ENCODE measurements at places on chromosomes 16 and 17. TPM values are rescaled to one million over a fixed set of nuclear protein-coding genes. Genes with fewer than 3 reads are reported as not detected.
A peak's percentile ranks its signal among the peaks of the same experiment; 100 is the strongest.

- no peak for DNase-seq
- no peak overlapping the region for H3K27ac ChIP-seq
- H3K36me3 ChIP-seq: no peaks in the 10 kb centered on the region
These were observed 45.5 kb downstream of the RBFOX1 start for GRCh38 chr16:7378024-7378695.

DNA sequence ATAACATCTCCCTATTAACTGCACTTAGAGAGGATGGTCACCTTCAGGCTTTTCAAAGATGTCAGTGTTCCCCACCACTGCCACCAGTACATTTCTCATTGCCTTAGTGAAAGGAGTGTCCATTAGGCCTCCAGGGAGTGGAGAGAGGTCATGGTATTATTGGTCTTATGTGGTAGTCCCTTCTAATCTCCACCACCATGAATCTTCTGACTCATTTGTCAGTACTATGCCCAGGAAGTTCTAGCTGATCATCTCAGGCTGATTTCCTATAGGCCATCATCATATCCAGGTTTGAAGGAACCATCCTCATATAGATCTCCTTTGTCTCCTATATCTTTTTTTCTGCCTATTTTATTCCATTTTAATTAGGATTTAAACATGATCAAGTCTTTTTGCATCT, 221.5 kb downstream of the CYB561 start:
- no peak overlapping the region for H3K27ac ChIP-seq
- H3K4me1 ChIP-seq: no peaks in the 10 kb centered on the region
- no peak for DNase-seq
- no peak overlapping the region for H3K4me3 ChIP-seq
- no peaks in the 10 kb centered on the region for H3K27me3 ChIP-seq

DNA sequence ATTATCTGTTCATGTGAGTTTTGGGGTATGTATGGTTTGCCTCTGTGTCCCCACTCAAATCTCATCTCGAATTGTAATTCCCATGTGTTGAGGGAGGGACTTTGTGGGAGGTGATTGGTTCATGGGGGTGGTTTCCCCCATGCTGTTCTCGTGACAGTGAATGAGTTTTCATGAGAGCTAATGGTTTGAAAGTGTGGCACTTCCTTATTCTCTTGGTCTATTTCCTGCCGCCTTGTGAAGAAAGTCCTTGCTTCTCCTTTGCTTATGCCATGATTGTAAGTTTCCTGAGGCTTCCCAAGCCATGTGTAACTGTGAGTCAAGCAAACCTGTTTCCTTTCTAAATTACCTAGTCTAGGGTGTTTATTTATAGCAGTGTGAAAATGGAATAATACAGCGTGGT, 128.1 kb upstream of the HS3ST4 start:
- no peaks in the 10 kb centered on the region for H3K27me3 ChIP-seq
- no peak overlapping the region for H3K4me3 ChIP-seq
- DNase-seq: no peak

GRCh38 chr17:47209499-47209898, 351 bp downstream of the MYL4 start:
- no peak for DNase-seq
- H3K4me1 ChIP-seq: peaks cover 14% of the 10 kb centered on the region
- H3K27me3 ChIP-seq: no peaks in the 10 kb centered on the region
- H3K27ac ChIP-seq: no peak overlapping the region

SMTNL2 gene
- not detected for total RNA-seq

GRCh38 chr16:15523092-15523541, 88.7 kb downstream of the BMERB1 start:
- H3K27me3 ChIP-seq: no peaks in the 10 kb centered on the region
- no peaks in the 10 kb centered on the region for H3K36me3 ChIP-seq
- no peak for DNase-seq
- no peak overlapping the region for H3K4me3 ChIP-seq

VMO1 gene
- 0.50 TPM for total RNA-seq

KRTAP1-1 gene
- not detected for total RNA-seq

- H3K27ac ChIP-seq: no peak overlapping the region
- peak; percentile 70 for DNase-seq
- H3K27me3 ChIP-seq: peaks cover 5% of the 10 kb centered on the region
These were observed 4.3 kb downstream of the MT1H start for GRCh38 chr16:56673921-56674320.

DNA sequence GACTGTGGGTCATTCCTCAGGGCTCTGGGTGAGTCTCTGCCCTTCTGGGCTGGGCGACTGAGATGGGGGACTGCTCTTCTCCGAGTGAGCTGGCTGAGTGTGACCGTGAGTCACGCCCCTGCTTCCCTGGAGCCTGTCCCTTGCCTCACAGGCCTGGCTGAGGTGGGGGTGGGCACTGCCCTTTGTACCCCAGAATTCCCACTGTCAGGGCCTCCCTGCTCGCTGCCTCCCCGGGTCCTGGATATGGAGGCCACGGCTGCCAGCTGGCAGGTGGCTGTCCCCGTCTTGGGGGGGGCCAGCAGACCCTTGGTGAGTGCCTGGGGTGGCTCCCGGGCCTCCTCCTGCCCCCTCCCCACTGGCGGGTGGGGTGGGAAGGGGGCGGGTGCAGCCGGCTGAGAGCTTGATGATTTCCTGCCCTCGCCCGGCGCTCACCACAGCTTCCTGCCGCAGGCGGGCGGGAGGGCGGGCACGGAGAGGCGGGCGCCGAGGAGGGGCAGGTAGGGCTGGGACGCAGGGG, at the start of gene LAT:
Gene LAT (plus strand): TSS at position 434 of the 517 bp plus-strand sequence. CDS start 366 bp downstream, outside the sequence.
- H3K36me3 ChIP-seq: peaks cover 49% of the 10 kb centered on the region
- no peak within 1 kb of the TSS for H3K4me3 ChIP-seq
- H3K27ac ChIP-seq: no peak within 1 kb of the TSS
- DNase-seq: no peak
- no peaks in the 10 kb centered on the region for H3K27me3 ChIP-seq
- no peaks in the 10 kb centered on the region for H3K4me1 ChIP-seq

DNA sequence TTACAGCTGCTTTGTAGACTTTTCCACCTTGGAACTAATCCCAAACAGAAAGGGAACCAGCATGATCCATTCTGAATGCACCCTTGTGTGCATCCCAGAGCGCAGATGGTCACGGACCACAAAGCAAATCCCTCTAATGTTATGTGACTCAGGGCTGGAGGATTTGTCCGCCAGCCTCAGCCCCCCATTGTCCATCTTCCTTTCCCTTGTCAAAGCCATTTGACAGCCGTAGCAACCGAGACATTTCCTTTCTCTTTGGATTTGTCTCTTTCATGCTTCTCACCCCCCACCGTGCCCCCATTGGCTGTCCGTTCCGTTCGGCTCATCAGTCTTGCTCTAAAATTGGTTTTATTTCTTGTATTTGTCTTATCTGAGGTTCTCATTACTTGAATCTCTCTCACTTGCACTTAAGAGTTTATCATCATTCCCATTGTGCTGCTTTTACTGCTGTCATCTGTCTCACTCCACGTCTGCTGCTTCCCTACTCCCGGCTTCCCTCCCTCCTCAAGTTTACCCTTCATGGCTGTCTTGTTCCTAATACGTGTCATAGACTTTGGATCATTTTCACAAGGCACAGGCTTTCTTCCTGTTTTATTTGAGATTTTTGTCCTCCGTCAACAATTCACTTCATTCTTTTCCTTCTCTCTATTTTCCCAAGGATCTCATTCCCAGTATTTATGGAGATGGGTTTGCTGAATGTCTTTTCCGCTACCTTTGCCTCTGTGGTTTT, 163.4 kb upstream of the ERCC4 start:
- H3K4me3 ChIP-seq: no peak overlapping the region
- no peak for DNase-seq

DNA sequence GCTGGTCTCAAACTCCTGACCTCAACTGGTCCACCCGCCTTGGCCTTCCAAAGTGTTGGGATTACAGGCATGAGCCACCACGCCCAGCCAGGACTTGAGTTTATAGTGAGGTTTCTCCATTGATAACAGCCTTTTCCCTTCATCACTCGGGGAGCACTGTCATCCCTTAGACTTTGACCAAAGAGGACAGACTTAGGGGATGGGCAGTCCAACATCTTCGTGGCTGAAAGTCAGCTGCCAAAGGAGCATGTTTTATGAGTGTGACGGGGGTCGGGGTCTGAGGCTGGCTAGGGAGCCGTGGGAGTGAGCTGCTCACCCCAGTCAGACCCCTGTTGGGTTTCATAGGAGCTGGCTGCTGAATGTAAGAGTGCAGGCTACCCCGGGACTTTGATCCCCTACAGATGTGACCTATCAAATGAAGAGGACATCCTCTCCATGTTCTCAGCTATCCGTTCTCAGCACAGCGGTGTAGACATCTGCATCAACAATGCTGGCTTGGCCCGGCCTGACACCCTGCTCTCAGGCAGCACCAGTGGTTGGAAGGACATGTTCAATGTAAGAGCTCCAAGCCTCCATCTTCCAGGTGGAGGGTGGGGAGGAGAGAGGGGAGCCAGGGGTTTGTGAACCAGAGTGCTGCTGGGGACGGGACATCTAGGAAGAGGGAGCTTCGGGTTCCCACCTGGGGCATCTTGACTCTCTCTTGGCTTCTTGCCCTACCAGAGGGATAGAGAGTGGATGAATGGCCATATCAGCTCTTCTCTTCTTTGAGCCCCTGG, 3.1 kb downstream of the DHRS11 start:
- DNase-seq: no peak
- no peak overlapping the region for H3K4me3 ChIP-seq
- H3K4me1 ChIP-seq: peaks cover 16% of the 10 kb centered on the region
- H3K27me3 ChIP-seq: no peaks in the 10 kb centered on the region
- no peaks in the 10 kb centered on the region for H3K36me3 ChIP-seq
- no peak overlapping the region for H3K27ac ChIP-seq

DNA sequence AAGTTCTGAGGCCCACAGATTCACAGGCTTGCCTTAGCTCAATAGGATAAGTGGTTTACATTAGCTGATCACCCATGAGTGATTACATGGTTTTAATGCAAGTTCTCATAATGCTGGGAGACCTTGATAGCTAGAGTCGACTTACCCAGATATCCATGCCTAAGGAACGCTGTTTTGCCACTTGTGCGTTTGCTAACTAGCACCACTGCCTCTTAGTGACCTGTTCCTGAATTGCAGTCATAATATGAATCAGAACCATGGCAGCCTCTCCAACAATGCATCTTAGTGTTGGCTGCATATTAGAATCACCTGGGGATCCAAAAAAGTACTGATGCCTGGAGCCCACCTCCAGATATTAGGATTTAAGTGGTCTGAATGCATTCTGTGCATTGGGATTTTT, 251.1 kb upstream of the CDH5 start:
- no peaks in the 10 kb centered on the region for H3K36me3 ChIP-seq
- H3K4me1 ChIP-seq: no peaks in the 10 kb centered on the region
- H3K27me3 ChIP-seq: no peaks in the 10 kb centered on the region
- DNase-seq: no peak

DNA sequence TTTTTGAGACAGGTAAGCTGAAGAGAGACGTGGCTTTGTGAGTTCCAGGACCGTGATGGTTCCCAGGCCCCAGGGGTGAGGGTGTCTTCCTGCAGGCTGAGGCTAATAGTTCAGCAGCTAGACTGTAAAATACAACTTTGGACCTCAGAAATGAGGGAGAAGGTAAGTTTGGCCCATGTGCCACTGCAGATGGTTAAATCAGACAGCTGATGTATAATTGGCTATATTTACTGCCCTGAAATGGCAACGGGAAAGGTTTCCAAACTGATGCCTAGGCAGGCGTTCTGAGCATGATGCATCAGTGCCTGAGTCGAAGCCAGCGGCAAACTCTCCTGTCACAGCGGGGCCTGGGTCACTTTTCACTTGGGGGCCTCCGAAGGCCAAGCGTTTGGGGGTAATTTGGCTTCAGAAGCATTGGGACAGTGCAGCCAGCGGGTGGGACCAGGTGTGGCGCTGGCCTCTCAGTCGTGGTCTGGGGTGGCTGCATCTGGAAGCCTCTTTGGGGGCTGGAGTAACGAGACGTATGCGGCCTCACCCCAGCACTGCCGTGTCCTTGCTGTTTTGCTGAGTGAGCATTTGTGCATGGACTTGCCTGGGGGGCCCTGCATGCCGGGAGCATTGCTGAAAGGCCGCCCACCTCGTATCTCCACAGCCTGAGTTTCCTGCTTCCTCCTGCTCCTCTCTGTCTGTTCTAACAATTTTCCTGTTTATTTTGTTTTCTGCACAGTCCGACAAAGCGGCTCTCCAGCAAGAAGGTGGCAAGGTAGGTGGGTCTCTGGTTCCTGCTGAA, 31.2 kb upstream of the CAPN15 start:
- no peaks in the 10 kb centered on the region for H3K27me3 ChIP-seq
- no peak overlapping the region for H3K27ac ChIP-seq
- no peak for DNase-seq
- H3K36me3 ChIP-seq: peaks cover 10% of the 10 kb centered on the region

GRCh38 chr17:41377546-41377945, 4.6 kb downstream of the KRT34 start:
- no peak overlapping the region for H3K4me3 ChIP-seq
- H3K27ac ChIP-seq: no peak overlapping the region
- no peaks in the 10 kb centered on the region for H3K4me1 ChIP-seq
- no peaks in the 10 kb centered on the region for H3K36me3 ChIP-seq

GRCh38 chr17:885971-886571, 93.5 kb downstream of the NXN start:
- H3K27me3 ChIP-seq: no peaks in the 10 kb centered on the region
- H3K4me1 ChIP-seq: peaks cover 5% of the 10 kb centered on the region
- H3K27ac ChIP-seq: peak overlapping the region; percentile 74
- H3K36me3 ChIP-seq: no peaks in the 10 kb centered on the region
- peak; percentile 77 for DNase-seq

DNA sequence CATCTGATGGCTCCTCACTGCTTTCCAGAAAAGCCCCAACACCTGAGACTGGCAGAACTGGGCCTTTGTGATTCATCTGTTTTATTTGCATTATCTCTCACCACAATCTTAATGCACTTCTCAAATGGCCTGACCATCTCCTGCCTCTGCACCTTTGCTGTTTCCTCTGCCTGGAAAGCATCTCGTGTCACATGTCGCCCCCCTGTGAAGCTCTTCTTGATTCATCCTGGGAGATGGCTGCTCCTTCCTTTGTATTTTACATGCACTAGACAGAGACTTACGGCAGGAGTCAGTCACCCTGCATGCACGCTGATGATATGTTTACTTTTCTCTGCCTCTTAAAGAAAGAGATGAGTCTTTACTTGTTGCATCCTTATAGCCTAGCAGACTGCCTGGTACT, 30.0 kb downstream of the HNF1B start:
- H3K36me3 ChIP-seq: no peaks in the 10 kb centered on the region
- H3K27me3 ChIP-seq: no peaks in the 10 kb centered on the region
- no peak overlapping the region for H3K27ac ChIP-seq
- no peak for DNase-seq

GRCh38 chr16:66262253-66263167, 104.0 kb upstream of the CDH5 start:
- no peak overlapping the region for H3K27ac ChIP-seq
- H3K27me3 ChIP-seq: no peaks in the 10 kb centered on the region
- no peak for DNase-seq
- no peak overlapping the region for H3K4me3 ChIP-seq
- peaks cover 8% of the 10 kb centered on the region for H3K4me1 ChIP-seq
- no peaks in the 10 kb centered on the region for H3K36me3 ChIP-seq

- peaks cover 14% of the 10 kb centered on the region for H3K27me3 ChIP-seq
- no peak overlapping the region for H3K4me3 ChIP-seq
These were observed 14.1 kb upstream of the NGFR start for GRCh38 chr17:49480836-49481615.

All from adrenal gland (tissue), 19 donors.